ENCODE measurements at places on chromosomes 3 and 15.

GRCh38 chr15:32994810-32995424 lies 199.6 kb downstream of the FMN1 start:
- no peak for DNase-seq

GRCh38 chr3:9897408-9898372 lies 5.0 kb upstream of the IL17RE start:
- DNase-seq = no peak

GRCh38 chr3:11050666-11051323 lies 58.2 kb downstream of the SLC6A1 start:
- DNase-seq = no peak

DNA sequence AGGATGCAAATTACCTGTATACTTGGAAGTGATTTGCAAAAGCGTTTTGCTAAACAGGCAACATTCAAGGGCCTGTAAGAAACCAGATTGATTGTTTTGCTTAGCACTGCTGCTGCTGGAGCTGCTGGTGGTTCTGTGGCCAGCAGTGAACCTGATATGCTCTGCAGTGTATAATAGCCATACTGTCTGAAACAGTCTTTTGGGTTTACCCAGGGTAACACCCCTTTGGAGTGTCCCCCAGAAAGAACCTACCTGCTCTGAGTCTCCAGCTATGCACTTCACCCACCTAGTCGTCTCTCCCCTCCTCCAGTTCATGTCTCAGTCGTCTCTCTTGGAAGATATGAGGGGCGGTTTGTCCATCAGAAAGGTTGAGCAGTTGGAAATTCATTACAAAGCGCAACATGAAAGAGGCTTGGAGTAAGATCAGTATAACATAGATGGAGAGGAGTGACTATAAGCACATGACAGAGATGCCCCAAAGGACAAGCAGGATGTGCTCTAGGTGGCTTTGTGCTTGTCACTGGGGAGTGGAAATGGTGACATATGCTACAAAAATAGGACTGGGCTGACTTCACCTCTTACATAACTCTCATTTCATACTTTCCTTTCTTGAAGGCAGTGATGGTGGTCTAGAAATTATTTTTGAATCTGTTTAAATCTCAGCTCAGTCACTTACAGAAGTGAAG lies 3.8 kb downstream of the MKRN2 start:
- no peak for DNase-seq

DNA sequence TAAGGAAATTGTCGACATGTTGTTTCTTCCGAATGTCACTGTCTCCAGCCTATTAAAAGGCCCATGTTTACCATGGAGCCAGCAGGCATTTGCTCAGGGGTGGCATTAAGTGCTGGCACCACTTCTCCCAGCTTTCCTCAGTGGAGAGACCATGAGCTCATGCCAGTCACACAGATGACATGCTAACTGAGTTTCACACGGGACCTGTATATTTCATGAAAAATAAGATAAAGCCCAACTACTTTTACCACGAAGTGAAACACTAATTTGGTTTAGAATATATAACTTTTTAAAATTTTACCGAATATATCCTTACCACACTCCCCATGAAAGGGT lies 93.4 kb downstream of the ETFA start:
- no peak for DNase-seq

GRCh38 chr3:128051459-128051836 lies 789 bp upstream of the SEC61A1 start:
- no peak for DNase-seq
